Lung microvascular endothelial cell (primary cell): ENCODE measurements at places on chromosomes 1 and 21.
A peak's percentile ranks its signal among the peaks of the same experiment; 100 is the strongest.

DNA sequence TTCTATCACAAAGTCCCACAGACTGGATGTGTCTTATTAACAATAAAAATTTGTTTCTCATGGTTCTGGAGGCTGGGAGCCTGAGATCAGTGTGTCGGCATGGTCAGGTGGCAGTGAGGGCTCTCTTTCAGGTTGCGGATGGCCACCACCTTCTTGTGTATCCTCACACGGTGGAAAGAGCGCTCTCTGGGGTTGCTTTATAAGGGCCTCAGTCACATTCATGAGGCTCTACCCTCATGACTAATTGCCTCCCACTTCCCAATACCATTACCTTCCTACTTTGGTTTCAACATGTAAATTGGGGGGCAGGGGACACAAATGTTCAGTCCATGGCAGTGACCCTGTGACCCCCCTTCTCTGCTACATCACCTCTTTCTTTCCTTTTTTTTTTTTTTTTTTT is 20.7 kb upstream of the MX1 start:
- DNase-seq: no peak

GRCh38 chr1:21782349-21782867 is 541 bp downstream of the USP48 start:
- peak; percentile 83 for DNase-seq

GRCh38 chr21:28776251-28776650 is 216.4 kb downstream of the LTN1 start:
- DNase-seq: no peak

DNA sequence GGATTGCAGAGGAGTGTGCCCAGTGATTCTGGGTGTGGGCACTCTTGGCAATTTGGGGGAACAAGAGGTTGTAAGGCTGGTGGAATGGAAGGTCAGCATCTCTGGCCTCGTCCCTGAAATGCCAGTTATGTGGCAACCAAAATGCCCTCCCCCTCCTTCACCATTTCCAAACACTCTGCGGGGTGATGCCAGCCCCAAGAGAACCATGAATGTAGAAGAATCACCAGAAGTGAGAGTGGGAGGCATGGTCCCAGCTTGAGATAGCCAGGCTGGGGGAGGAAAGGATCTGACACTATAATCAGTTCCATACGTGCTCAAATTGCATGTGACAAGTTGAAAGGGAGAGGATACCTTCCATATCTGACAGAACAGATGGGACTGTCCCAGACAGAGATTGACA is 88.7 kb upstream of the EDN2 start:
- DNase-seq: no peak

DNA sequence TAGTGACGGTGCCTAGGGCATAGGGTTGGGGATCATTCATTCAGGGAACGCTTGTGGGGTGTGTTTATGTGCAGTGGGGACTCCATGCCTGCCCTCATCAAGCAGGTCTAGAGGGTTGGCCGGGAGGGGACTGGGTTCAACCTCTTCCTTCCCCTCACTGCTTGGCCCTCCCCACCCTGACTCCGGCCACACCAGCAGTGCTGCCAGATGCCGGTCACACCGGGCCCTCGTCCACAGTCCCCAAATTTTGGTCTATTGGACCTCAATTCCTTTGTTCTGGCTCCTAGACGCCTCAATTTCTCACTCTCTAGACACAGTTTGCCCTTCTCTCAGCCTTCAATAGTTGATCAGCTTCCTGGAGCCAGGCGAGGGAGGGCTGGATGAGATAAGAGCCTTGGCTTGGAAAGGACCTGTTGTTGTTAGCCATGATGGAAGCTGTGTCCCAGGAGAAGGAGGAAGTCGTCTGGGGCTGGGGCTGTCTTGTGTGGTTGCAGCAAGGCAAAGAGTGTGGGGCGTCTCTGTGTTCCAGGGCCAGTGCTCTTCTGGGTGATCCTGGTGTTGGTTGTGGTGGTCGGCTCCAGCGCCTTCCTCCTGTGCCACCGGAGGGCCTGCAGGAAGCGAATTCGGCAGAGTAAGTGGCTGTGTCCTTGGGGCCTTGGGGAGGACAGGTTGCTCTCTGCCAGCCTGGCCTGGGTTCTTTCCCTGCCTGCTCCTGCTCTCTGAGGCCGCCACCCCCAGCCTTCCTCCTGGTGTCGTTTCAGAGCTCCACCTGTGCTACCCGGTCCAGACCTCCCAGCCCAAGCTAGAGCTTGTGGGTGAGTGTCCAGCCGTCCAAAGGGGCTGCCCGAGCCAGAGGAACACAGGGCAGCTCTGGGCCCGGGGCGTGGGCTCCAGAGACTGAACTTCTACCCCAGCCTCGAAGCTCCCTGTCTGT is 41.1 kb upstream of the TNFRSF1B start:
- DNase-seq: peak; percentile 29

- DNase-seq: no peak
Measured at GRCh38 chr21:28247454-28248020, 745.1 kb downstream of the LTN1 start.

DNA sequence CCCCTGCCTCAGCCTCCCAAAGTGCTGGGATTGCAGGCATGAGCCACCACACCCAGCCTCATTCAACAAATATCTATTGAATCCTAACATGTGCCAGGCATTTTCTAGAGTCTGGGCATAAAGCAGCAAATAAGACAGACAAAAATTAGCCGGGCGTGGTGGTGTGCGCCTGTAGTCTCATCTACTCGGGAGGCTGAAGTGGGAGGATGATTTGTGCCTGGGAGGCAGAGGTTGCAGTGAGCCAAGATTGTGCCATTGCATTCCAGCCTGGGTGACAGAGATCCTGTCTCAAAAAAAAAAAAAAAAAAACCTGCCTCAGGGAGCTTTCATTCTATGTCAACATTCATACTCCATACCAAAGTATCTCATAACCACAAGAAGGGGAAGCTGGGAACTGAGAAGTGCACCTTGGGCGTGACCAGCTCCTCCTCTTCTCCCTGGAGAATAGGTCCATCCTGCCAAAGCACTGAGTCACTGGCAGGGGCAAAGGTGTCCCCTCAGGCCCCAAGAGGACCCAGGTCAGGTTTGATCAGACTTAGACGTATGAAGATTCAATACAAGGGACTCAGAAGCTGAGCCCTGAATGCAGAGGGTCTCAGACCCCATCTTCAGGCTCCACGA is 36.8 kb upstream of the PPP1R15B start:
- DNase-seq: no peak

DNA sequence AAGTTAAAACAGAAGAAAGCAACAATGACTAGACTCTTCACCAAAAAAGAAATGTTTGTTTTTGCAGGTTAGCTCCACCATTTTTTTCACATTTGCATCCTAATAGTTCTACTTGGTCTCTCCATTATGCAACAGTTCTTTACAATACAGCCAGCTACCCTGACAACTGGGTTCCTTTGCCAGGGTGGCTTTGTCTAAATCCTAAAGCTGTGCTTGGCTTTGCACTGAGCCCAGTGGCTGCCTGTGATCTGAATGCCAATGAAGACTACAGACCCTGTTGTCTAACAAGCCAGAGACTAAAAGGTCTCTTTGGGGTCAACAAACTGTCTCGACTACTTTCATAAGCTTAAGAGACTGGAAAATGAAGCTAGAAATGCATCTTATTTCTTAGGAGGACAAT is 112.0 kb downstream of the AKT3 start:
- no peak for DNase-seq

- DNase-seq: no peak
Measured at GRCh38 chr1:203969846-203970245, 103.1 kb upstream of the SOX13 start.

GRCh38 chr1:108830119-108831008 is 26.5 kb downstream of the AKNAD1 start:
- DNase-seq: peak; percentile 99

GRCh38 chr1:169110689-169111447 is 4.4 kb downstream of the ATP1B1 start:
- DNase-seq: peak; percentile 82

DNA sequence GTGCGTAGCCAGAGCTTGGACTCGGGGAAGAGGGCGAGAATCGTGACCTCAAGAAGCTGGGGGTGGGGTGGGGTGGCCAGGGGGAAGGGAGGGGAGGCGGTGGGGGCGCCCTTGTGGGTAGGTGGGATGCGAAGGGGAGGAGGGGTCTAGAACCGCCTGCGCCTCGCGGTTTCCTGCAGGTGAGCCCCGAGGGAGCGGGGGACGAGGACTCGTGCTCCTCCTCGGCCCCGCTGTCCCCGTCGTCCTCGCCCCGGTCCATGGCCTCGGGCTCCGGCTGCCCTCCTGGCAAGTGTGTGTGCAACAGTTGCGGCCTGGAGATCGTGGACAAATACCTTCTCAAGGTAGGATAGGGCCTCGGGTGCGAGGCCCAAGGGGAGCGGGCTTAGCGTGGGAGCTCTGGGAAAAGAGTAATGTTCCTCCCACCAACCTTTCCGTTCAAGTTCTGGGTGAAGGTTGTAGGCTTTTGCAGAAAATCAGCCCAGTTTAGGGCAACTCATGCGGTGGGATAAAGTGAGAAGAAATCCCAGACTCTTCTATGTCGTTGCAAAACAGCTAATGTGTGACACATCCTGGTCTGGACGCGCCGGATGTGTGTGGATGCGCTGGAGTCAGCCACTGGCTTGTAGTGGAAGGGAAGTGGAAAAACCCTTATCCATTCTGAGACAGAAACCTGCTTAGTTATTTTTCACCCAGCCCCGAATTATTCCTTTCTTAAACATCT is 2.9 kb downstream of the LHX8 start:
- peak; percentile 45 for DNase-seq

GRCh38 chr1:9629445-9630201 is 21.9 kb upstream of the PIK3CD start:
- no peak for DNase-seq

GRCh38 chr1:165857046-165857801 is 29.8 kb downstream of the UCK2 start:
- no peak for DNase-seq

- DNase-seq: no peak
Measured at GRCh38 chr1:180211156-180211859, 18.8 kb upstream of the LHX4 start.

- no peak for DNase-seq
Measured at GRCh38 chr1:166080277-166080966, 86.4 kb downstream of the FAM78B start.

GRCh38 chr1:119829625-119830024 is 18.4 kb upstream of the REG4 start:
- DNase-seq: no peak

DNA sequence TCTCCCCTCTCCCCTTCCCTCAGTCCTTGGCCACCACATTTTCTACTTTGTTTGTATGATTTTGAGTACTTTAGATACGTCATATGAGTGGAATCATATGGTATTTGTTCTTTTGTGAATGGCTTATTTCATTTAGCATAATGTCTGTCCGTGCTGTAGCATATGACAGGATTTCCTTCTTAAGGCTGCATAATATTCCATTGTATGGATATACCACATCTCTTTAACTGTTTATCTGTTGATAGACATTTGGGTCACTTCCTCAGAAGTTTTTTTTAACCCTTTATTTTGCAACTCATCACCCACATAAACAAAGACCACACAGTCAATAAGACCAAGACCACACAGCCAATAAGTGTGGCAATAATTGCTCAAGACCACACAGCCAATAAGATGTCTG is 24.9 kb downstream of the FAM163A start:
- DNase-seq: no peak

DNA sequence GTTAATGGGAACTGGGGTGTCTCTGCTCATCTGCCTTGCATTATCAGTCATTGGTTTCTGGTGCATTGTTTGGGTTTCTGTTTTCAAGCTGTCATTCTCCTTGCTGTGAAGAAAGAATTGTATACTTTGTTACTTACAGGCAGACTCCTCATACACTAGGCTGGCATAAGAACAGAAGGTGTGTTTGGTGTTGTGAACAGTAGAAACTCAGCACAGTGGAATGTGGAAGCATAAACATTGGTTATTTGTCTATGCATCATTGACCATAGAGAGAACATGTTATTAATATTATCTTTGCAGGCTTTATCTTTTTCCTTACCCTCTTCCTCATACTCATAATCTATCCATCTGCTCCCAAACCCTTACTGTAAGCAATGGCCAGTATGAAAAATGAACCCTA is 18.2 kb downstream of the C1orf87 start:
- no peak for DNase-seq

DNA sequence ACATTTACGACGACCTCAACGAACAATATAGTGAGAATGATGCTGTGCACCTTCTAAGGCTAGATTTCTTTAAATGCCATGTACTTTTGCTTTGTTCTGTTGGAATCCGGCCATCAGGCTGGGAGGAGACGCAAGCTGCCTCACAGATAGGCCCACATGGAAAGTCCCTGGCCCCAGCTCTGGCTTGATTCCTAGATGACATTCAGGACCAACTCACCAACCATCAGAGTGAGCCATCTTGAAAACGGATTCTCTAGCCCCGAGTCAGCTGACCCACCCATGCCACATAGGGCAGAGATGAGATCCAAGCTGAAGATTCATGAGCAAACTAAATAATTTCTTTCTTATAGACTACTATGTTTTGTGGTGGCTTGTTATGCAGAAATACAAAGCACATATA is 164.4 kb downstream of the ZNF281 start:
- DNase-seq: peak; percentile 27

DNA sequence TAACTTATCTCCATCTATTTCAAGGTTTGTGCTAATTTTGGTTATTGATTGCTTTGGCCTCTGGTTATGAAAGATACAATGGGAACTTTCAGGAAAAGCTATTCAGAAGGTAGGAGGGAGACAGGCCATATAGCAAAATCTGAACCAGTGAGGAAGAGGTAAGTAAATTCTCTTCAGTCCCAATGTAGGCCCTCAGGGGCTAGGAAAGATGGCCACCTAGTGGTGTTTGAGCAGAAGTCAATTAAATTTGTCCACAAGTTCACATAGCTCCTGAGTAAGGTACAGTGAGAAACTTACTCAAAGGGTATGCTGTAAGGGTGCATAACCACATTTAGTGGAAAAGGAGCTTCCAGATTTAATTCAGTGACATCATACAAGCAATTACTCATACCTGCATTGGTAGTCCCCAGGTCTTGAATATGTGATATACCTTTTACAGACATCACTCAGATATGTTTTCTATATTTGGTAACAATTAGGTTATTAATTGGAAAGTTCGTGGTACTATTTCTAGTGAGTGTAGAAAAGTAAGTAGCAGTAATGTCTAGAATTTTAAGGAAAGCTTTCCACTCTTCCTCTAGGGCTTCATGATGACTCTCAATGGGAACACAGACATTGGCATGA is 21.4 kb upstream of the FMO1 start:
- DNase-seq: peak; percentile 62

- no peak for DNase-seq
Measured at GRCh38 chr1:17200756-17201155, 4.2 kb upstream of the PADI1 start.

GRCh38 chr1:154263465-154264332 is 8.7 kb upstream of the HAX1 start:
- no peak for DNase-seq

- no peak for DNase-seq
Measured at GRCh38 chr1:25793585-25794170, 6.3 kb upstream of the SELENON start.
